Activated CD8-positive, alpha-beta memory T cell treated with anti-CD3 and anti-CD28 coated beads for 1 hour (primary cell): ENCODE measurements at places on chromosomes 7 and 10.

DNA sequence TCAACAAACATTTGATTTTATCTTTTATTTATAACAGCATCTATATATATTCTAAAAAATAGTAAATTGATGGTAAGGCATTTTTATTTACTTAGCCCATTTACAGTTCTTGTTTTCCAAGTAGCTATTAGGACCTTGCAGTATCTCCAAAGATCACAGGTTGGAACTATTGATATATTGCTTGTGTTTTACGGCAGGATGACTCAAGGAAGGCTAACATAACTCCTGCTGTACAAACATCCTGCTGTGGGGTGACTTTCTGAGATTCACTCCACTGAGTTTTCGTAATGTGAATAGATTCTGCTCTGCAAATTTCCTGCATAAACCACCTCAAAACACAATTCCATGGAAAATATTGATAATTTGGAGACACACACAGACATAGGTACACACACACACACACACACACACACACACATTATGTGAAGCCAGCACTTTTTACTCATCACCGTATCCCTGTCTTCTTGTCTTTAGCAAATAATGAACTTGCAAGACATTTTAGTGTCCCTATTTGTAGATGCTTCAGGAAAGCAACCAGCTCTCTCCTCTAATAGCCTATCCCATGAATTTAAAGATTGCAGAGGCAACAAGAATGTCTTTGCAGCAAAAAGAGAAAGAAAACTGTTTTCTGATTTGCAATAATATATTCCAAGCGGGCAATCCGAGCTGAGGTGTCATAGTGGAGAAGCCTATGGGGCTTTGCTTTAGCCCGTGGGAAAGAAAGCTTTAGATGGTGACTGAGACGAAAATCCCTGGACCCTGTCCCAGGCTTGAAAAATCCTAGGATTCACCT lies 722 bp downstream of the AGR2 start:
- DNase-seq = no peak

GRCh38 chr7:139169816-139170215 lies 60.3 kb upstream of the ZC3HAV1 start:
- DNase-seq = no peak

DNA sequence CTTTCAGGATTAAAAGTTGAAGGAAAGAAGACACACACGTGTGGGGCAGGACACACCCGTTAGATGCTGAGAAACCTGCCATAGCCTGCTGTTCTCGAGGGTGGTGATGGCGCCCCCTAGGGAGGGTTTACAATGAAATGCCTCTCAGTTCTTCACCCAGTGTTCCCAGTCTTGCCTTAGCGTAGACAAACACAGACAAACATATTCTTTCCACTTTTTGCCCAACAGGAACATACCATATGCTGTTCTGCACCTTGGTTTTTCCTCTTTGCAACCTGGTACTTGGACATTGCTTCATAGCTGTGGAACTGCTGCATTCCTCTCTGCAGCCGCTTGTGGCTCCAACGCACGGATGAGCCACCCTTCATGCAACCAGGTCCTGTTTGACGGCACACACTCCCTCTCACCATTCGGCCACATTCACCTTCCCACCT lies 23.3 kb upstream of the HSPA12A start:
- no peak for DNase-seq

DNA sequence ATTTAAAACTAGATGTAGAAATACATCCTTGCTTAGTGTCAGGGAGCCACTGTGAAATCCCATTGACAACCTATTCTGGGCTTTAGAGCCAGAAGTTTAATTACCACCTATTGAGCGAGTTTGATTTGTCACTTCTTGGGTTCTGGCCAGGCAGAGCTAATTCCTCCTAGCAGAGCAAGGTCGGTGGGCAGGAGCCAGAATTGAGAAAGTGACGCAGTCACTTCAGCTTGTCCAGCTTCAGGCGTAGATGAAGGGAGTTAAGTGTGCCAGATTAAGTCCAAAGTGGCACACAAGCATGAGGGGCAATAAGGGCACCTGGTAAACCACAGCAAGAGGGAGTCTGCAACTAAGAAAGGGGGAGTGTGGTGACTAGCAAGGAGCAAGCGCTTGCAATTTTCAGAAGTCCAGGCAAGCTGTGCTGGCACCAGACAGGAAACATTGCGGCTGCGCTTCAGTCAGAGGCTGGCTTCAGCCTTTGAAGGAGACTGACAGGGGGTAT lies 119.4 kb downstream of the ST7 start:
- DNase-seq = no peak

GRCh38 chr7:4132221-4132620 lies 549.9 kb upstream of the FOXK1 start:
- no peak for DNase-seq

GRCh38 chr7:120829487-120829886 lies 28.5 kb downstream of the TSPAN12 start:
- no peak for DNase-seq

GRCh38 chr7:3312583-3312982 lies 11.5 kb downstream of the SDK1 start:
- DNase-seq = no peak

DNA sequence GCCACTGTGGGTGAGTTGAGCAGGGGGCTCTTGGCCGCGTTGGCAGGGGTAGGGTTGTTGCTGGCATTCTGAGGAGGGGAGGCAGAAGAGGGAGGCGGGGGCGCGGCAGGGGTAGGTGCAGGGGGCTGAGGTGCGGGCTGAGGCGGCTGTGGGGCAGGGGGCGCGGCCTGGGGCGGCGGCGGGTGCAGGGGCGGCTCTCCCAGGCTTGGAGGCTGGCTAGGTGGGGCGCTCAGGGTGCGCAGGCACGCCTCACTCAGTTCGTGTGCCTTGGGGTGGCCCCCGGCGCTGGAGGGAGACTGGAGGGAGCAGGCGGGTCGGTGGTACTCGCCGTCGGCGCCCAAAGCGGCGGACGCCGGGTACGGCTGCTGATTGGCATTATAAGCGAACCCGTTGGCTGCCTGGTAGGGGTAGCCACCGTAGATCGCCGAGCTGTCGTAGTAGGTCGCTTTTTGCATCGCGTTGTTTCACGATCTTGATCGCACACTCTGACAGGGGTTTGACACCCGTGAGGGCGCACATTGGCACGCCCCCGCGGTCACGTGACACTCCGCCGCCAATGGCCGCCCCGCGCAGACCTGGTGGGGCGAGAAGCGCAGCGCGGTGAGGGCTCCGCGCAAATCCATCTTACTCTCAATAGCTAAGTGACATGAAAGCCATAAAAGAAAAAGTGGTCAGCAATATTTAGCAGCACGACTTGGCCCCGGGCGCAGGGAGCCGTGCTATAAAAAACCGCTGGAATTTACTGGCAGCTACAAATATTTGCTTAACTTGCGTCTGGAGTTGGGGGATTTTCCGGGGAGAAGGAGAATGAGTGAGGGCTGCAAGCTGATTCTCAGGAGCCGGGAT lies 7.9 kb upstream of the HOXA2 start:
- no peak for DNase-seq

DNA sequence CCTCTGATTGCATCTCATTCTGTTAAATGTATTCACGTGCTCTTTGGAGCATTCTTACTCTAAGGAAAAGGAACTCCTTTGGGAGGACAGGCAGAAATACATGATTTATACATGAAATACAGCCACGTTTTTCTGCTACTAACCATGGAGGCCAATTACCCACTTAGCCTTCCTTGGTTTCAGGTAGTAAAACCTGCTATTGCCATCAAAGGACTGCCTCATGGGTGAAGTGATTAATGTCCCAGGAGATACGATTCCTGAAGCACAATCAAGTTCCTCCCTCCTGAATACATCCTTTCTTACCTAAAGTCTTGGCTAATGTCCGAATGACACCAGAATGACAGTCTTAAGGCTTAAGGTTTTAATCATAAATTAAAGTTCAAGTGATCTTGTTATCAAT lies 58.5 kb upstream of the PIK3CG start:
- DNase-seq = no peak

DNA sequence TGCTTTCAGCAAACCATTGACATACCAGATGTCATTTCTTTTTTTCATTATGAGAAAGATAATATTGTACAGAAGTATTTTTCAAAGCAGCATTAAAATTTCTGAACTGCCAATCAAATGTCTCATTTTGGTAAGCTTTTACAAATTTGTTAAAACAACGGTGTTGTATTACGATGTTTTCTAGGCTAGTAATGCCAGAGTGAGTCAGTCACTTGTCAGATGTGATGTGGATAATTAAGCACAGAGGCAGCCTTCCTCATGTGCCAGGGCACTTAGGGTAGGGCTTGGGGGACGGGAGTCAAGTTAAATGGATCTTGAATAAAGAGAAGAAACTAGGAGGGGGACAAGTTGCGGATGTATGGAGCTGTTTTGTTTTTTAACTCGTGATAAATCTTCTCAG lies 10.1 kb downstream of the PSTK start:
- DNase-seq = no peak

DNA sequence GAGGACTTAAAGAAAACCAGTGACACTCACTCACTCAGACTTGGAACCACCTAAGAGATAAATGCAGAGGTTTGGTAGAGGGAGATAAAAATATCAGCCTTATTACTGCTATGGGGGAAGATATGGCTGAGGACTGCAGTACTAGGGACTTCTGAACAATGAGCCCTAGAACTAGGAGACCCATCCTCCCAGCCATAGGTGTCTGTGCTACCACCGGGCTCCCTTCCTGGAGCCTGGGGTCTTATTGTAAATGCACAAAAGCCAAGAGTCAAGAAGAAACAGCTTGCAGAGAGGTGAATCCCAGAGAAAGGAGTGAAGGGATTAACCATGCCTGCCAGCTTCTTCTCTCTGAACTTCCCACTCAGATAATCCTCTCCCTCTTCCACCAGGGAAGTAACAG lies 108.3 kb upstream of the AKR1E2 start:
- DNase-seq = no peak

- DNase-seq = no peak
Observed at GRCh38 chr10:128875956-128876736, 590.9 kb upstream of the MGMT start.

DNA sequence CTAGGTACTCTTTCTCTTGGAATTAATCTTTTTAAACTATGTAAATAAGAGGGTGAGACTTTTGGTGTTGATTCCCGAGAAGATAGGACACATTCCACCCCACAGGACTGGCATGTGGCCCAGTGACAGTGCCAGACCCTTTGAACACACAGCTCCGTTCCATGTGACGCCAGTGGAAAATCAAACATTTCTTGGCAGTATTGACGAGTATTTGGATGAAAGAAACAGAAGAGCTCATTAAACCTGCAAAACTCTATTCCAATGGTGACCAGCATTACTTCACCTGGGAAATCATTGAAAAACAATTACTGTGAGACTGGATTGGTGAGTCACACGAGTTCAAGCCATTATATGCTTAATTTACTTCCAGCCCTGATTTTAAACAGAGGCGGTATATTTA lies 25.8 kb downstream of the AKR1E2 start:
- DNase-seq = no peak

DNA sequence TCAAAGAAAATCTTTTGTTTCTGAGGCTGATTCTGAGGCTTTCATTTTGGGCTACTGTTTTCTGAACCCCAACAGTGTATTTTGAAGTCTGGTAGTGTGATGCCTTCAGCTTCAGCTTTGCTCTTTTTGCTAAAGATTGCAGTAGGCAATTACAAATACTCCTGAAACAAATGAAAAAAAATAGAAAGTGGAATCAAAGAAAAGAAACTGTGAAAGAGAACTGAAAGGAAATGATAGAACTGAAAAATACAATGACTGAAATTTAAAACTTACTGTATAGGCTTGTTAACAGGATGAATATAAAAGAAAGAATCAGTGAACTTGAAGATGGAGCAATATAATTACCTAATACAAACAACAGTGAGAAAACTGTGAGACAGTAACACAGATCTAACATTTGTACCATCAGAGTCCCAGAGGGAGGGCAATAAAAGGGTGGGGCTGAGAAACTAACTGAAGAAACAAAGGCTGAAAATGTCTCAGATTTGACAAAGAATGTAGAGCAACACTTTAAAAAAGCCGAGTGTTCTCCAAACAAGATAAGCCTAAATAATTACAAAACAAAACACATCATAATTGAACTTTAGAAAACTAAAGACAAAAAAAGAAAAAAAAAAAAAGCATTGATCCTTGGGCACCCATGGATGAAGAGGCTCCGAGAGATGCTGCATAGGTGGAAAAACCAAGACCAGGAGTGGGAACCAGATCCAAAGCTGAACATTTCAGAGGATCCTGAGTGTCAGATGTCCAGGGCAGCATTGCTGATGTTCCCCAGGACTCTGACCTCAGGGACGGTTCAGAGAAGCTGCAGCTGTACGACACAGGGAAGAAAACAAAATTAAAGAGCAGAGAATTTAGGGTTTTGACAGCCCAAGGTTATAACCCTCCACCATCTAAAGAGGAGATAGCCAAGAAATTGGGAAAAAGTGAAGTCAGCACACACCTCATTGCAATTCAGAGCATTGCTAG lies 223.2 kb upstream of the IGFBP3 start:
- DNase-seq = no peak

GRCh38 chr7:101373812-101374614 lies 11.3 kb downstream of the COL26A1 start:
- no peak for DNase-seq

DNA sequence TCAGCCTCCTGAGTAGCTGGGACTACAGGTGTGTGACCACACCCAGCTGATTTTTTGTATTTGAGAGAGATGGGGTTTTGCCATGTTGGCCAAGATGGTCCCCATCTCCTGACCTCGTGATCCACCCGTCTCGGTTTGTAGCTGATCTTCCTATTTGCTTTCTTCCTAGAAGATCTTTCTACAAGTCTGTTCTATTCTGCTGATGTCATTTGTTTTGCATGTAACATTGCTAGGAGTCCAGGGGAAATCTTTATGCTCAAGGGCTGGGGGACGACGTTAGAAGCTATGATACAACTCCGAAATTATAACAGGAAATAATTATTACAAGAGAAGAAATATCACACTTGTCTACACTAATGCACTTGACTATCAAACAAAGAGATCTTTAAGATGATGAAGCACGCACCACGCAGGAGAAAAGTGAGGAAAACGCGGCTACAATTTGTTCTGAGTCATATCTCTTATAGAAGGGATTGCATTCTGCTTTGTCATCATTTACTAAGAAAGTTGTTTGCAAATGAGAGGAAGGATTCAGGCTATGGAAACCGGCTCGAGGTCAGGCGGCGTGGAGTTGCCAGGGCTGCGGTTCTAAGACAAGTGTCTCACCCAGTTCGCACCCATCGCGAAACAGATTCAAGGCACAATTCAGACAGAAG lies 103.0 kb upstream of the CARD11 start:
- DNase-seq = no peak

DNA sequence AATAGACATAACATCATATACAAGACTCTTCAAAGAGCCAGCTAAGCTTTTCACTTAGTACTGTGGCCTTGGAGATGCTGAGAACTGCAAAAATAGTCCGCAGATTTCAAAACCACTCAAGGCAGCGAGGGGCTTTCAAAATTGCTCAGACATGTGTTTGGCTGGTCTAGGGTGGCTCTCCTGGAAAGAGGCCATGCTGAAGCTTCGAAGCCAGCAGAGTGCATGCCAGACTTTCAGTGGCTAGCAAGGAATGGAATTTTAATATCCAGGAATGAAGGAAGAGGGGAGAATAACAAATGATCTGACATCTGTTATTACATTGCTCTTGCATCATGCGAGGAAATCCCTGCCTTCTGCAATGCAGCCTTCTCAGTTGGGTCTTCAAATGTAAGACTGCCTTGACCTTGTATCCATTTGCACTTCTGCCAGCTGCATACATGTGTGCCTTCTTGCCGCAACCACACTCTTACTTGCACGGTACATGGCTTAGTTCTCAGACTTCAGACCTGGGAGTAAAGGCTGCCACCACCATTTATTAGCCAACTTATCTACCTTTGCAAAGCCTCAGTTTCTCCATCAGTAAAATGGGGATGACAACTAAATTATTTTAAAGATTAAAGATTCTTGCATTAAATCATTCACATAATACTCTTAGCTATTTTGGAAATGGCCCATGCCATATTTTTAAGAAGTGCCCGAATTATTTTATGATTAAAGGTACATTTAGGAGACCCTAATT lies 55.9 kb downstream of the ITIH5 start:
- DNase-seq = no peak
